NCI-H774 (cell line): ENCODE measurements at places on chromosomes 11 and 22.

DNA sequence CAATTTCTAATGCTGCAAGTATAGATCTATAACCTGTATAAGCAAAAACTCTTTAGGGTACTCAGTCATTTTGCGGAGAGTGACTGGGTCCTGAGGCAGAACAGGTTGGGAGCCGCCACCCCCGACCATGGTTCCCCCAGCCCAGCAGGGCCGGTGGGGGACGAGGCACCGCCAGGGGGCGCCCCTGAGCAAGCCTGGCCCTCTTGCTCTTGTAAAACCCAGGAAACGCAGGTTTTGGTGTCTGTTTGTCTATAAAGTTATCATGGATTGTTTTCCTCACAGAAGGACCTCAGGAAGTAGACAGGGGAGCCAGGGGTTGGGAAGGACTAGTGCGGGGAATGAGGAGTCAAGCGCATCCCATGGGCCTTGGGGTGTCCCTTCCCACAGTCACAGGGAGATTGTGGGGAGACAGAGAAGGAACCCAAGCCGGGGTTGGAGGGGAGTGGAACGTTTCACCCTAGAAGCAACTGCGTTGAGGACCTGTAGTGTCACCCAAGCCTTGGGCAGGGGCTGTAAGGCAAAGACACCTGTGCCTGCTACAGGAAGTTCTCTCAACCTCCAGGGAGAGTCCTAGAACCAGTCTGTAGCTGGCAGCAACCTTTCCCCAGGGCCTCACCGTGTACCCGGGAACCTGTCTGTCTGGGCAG, 26.4 kb downstream of the KCTD17 start:
- no peak for DNase-seq

GRCh38 chr11:35971841-35972422, 28.1 kb downstream of the LDLRAD3 start:
- no peak for DNase-seq

DNA sequence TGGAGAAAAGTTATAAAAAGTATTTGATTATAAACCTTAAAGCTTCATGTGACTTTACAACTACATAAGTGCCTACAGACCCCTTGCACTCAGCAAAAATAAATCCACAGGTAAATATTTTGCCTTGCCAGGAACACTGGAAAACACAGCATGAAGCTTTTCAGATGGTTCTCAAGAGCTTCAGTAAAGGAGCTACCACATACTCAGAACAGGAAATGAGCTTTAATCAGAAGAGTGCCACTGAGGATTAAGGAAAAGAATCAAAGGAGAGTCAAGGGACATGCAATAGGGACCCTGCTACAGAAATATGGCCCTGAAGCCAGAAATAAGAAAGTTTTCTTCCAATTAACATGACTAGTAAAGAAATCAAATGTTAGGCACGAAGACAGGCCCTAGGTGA, 1.2 kb downstream of the CASP1 start:
- DNase-seq = no peak

- DNase-seq = no peak
These were observed 71.5 kb upstream of the SLC22A12 start for GRCh38 chr11:64519541-64519940.

- DNase-seq = no peak
These were observed 2.1 kb downstream of the UCP3 start for GRCh38 chr11:74006743-74007304.

DNA sequence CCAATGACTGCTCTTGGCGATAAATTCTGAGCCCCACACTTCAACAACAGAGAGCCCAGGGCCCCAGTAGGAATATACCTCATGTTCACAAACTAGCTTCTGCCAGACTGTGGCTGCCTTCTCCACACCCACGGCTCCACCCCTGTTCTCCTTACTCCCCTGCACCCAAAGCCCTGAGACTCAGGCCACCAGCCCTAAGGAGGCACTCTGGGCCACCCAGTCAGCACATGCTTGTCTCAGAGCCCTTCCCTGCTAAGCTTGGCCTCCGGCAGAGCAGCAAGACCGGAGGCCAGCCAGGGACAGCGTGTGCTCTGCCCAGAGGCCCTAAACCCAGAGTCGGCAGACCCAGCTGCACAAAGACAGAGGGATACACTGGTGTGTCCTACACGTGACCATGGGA, 27.9 kb downstream of the SPATA19 start:
- DNase-seq = no peak

GRCh38 chr11:689625-690024, 5.4 kb downstream of the DEAF1 start:
- DNase-seq = no peak

DNA sequence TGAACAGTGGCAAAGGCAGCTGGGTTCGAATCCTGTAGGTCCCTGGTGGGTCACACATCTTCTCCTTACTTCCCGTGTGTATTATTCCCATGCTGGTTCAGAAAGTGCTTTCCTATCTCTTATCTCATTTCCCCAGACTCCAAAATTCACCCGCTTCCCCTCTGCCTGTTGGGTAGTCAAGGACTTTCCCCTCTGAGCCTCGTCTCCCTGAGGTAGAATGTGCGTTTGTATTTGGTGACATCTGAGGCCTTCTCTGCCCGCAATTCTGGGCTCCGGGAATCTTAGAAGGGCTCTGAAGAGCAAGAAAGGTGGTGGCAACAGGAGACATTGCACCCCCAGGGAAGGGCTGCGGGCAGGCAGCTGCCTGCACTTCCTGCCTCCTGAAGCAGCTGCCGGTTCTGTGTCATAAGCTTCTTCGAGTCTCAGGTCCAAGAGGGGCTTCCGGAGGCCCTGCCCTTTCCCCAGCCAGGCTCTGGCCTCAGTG, 5.9 kb downstream of the LRRC32 start:
- no peak for DNase-seq

DNA sequence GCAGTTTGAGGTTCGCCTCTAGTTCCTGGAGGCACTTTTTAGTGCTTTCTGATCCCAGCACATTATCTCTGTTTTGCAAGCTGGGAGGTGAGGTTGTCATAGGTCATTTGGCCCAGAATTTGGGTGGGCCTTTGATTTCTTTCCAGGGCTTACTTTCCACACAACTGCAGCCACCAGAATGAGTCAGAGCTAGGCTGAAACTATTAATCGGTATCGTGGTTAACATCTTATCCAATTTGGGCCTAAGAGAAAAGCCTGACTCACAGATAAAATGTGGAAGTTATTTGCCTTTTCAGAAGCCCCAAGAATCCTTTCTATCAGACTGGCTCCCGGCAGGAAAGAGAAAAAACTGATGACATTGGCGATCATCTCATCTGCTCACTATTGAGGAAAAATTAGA, 166.4 kb downstream of the KIRREL3 start:
- no peak for DNase-seq

DNA sequence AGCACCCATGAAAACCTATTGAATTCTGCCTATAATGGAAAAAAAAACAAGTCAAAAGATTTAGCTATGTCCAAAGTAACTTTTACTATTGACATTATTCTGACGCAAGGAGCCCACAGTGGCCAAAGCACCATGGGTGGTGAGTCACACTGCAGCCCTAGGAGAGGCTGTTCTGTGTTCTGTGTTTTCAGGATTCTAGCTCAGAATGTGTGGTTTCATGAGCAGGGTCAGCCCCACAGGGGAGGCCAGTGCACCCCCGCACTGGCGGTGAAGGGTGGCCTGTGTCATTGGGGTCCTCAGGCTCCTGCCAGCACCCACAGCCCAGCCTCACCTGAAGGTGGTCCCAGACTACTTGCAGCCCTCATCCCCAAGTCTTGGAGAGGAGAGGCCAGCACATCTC, 112.2 kb downstream of the BRD1 start:
- no peak for DNase-seq

- DNase-seq = no peak
These were observed 68.0 kb downstream of the RNF169 start for GRCh38 chr11:74816664-74817063.
